ENCODE measurements at places on chromosomes 3 and 15.

DNA sequence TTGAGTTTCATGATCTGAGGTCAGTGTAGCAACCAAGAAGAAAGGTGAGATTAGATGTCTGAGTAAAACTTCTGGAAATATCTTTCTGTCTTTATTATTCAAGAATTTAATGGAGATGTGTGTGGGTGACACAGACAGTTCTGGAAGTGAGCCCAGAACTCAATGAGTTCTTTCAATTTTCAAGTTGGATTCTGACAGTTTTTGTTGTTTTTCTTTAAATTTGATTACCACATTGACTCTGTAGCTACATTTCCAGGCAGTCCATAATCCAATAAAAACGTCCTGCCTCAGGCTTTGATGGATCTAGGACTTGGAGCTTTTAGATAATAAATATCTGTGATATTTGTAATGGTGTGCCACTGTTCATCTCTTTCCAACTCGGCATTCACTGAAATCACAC is 3.9 kb upstream of the PARP14 start:
- DNase-seq, result no peak

- no peak for DNase-seq
Measured at GRCh38 chr3:135034291-135034768, 239.3 kb downstream of the EPHB1 start.

GRCh38 chr3:153443961-153444360 is 281.9 kb downstream of the RAP2B start:
- DNase-seq, result no peak

DNA sequence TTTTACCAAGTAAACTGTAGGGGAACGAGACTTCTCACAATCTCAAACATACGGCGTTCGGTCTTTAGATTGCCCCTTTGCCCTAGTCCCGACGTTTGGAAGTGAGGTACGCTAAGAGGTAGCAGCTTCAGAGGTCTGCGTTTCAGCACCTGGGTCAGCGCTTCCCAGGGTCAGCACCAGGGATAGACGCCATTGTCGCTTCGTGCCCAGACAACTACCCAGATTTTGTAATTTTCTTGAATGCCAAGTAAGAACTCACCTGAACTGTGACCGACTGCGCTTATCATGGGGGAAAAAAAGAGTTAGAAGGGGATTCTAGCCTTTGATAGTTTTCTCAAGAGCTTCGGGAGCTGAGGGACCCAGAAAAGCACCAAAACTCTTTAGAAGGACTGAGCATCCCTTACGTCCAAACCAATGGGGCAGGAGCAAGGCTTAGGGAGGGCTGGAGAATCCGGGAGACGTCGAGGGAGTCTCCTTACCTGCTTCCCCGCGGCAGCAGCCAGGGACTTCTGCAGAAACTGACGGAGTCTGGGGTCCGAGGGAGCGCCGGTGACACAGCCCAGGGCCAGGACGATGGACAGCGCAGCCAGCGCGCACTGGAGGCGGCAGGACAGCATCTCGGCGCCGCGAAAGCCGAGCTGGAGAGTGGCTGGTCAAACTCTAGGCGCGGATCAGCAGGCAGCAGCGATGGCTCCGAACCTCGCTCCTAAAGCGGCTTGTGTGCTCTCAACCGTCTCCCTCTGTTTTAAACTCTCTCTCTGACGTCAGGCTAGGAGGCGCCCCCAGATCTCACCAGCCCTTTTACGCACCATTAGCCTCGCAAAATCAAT is at the start of gene SST:
SST (minus strand) TSS at position 720 of the 830 bp plus-strand sequence; CDS start at position 617, 103 bp downstream.
- peak; percentile 14 for DNase-seq

DNA sequence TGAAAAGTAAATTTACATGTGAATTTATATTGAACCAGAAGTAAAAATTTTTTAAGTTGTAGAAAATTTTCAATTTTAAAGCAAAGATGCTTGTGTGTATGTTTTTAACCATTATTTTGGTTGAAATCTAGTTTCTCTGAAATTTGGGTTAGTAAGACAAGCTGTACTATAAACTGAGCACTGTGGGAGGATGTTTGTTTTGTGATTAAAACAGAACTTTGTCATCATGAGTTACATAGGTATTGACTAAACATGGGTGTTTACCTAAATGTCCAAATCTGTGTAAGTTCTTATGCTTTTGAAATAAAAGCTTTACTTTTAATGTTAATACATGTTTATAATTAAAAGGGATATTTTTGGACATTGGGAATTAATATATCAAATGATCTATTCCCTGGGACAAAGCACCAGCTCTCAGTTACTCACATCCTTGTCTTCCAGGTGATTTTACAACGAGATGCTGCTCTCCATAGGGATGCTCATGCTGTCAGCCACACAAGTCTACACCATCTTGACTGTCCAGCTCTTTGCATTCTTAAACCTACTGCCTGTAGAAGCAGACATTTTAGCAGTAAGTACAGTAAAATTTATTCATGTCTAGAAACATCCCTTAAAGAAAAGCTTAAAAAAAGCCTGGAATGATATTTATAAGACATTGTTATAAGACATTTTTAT is 32.7 kb downstream of the RNF13 start:
- no peak for DNase-seq

GRCh38 chr3:122357828-122358702 is 25.0 kb downstream of the MIX23 start:
- no peak for DNase-seq

DNA sequence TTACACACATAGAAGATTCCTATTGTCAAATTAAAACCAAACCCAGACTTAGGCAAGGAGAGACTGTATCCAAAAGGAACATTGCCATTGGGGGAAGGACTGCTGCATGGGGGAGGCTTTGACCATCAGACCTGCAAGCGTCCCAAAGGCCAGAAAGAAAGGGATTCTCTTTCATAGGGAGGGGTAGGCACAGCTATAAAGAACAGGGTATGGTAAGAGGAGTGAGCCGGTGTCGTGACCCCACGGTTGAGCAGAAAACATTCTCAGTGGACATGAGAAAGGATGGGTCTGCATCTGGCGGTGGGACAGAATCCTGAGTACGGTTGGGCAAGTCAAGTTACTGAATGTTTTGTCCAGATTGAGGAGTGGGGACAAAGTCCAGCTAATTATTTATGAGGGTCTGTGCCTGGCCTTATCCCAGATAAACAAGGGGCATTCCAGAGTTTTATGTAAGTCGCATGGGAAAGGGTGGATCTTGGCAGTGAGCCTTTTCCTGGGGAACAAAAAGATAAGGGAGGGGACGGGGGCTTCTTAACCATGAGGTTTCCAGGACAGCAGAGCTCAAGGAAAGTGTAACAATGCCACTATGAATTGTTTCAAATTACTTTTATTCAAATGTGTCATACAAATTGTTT is 357.8 kb downstream of the OCA2 start:
- DNase-seq, result no peak

- no peak for DNase-seq
Measured at GRCh38 chr3:112056451-112056929, 22.0 kb downstream of the TMPRSS7 start.

DNA sequence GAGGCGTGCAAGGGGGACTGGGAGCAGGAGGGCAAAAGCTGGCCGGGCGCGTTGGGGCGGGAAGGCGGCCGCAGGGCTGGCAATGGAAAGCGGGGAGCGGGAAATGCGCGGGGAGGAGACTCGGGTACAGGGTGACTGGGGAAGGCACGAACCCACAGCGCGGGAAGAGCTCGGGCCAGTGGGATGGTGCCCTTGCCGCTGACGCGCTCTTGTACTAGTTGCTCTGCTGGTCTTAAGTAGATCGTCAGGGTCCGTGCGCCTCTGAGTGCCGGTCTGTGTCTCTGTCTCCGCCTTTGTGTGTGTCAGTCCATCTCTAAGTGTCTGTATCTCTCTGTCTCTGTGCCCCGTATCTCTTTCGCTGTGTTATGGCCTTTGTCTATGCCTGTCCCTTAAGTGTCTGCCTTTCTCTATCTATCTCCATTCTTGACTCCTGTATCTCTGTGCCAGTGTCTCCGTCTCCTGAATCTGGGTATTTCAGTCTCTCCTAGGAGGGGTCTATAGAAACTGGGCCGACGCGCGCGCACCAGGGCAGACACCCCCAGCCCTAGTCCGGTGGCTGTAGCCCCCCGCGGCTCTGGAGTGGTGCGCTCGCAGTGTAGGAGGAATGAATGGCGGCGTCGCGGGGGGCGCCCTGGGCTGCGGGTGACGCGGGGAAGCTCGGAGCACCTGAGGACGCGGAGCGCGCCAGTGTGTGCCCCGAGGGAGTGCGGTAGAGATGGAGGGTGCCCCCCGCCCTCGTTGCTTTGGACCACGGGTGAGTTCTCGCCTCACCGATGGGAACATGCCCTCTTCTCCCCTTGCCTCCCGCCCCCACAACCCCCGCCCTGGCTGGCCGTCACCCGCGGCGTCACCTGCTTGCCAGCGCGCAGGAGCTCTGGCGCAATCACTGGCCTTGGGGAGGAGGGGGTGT is 756 bp upstream of the CAMK2N2 start:
- no peak for DNase-seq

GRCh38 chr3:127139601-127140500 is 53.1 kb upstream of the PRR23E start:
- DNase-seq, result no peak

GRCh38 chr3:161072751-161073150 is 32.4 kb downstream of the B3GALNT1 start:
- no peak for DNase-seq

DNA sequence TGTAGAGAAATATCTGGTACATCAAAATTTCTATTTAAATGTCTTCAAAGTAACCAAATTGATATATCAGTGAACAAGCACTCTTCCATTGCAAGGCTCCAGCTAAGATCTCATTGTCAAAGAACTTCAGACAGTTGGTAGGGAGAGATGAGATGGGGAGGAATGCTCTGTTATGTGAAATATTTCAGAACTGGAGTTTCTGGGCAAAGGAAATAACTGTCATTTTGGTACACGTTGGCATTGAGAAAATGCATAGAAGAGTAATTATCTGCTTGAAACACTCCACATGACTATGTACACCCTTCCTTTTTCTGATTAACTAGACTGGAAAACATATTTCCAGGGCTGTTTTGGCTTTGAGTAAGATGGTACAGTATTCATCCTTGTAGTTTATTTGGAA is 297.5 kb upstream of the RASGRP1 start:
- DNase-seq, result no peak

DNA sequence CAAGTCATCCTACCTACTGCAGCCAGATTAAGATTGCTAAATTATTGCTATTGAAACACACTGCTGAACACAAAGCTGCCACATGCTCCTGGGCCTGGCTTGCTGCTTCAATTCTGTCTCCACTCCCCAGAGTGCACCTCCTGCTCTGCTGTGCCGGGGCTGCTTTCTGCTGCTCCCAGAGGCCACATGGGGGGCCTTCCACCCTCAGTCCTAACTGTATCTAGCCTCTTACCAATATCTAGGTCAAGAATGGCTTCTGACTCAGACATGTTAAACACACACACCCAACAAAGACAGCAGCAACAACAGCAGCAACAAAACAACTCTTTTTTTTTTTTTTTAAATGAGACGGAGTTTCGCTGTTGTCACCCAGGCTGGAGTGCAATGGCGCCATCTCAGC is 33.0 kb downstream of the MYZAP start:
- DNase-seq, result no peak

- no peak for DNase-seq
Measured at GRCh38 chr3:121757812-121758545, 8.4 kb upstream of the GOLGB1 start.

DNA sequence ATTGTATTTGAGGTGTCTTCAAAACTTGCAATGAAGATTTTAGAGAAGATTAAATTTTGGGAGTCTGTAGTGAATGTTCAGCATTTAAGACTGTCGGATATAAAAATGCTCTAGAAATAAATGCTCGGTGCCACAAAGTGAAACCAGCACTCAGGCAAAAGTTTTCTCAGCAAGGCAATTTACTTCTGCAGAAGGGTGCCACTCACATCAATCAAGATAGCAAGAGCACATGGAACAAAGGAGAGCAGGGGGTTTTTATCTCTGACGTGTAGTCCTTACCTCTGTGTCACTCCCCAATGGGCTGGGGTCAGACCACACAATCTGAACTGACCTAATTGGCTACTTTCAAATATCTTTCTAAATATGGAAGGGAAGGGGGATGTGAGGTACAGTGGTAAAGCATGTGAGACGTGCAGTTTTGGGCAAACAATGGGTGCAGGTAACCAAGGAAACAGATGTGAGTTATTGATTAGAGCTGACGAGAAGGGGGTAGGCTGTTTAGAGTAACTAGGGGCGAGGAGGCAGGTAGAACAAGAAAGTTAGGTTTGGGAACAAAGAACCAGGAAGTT is 23.4 kb upstream of the FXR1 start:
- no peak for DNase-seq

GRCh38 chr15:58541410-58542087 is 109.8 kb downstream of the LIPC start:
- DNase-seq, result no peak

GRCh38 chr3:2153053-2153452 is 54.4 kb downstream of the CNTN4 start:
- DNase-seq, result no peak

DNA sequence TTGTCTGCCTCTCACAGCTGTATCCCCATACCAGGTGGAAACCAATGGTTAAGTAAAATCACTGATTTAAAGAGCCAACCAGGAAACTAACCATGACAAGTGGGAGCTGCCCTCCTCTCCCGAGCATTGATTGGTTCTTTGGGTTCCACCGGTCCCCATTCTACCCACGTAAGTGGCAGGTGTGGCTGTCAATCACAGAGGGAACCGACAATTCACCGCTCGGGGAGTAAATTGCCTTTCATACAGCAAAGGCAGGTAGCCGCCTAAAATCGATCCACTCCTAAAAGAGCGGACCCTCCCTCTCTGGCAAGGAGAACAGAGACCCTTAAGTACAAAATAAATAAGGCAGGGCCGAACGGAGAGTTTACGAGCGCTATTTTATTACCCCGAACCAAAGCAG is 1.2 kb downstream of the ERC2 start:
- peak; percentile 16 for DNase-seq

DNA sequence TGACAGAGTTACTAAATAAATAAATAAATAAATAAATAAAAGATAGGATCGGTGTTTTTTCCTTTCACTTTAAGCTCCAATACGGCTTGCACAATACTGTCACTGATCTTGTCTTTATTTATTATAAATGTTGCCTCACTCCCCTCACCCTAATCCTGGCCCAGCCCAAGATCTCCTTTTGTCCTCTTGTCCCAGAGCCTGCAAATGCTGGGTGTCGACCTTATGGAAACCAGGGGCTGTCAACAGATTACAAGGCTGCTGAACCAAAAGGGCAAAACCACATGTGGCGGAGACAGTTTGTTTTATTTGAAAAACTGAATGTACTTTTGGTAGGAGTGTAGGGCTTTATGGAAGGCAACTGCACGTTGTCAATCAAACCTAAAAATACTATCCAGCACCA is 75.9 kb downstream of the RFTN1 start:
- DNase-seq, result no peak

GRCh38 chr3:43861635-43862034 is 170.9 kb downstream of the ABHD5 start:
- DNase-seq, result no peak

Data from activated T-cell treated with anti-CD3 and anti-CD28 coated beads for 48 hours (primary cell).